Stimulated activated CD8-positive, alpha-beta memory T cell treated with anti-CD3 and anti-CD28 coated beads, Interleukin-7, amount 100 ng/mL, for 1 hour (primary cell): ENCODE measurements at places on chromosomes 13 and 19.

GRCh38 chr13:31209172-31209840, 9.5 kb downstream of the B3GLCT start:
- DNase-seq: no peak

- DNase-seq: no peak
These were observed 11.1 kb downstream of the FTL start for GRCh38 chr19:48975947-48976847.

GRCh38 chr13:109673477-109673876, 112.9 kb downstream of the IRS2 start:
- DNase-seq: no peak

- DNase-seq: no peak
These were observed 221.4 kb upstream of the SLC10A2 start for GRCh38 chr13:103287659-103288058.

- no peak for DNase-seq
These were observed 10.6 kb upstream of the TLE2 start for GRCh38 chr19:3039641-3040077.

- DNase-seq: no peak
These were observed 63.4 kb downstream of the SMARCA4 start for GRCh38 chr19:11024259-11024658.
